ENCODE measurements at places on chromosomes 16 and 17. TPM values are rescaled to one million over a fixed set of nuclear protein-coding genes. Genes with fewer than 3 reads are reported as not detected.

PRKCA gene
- polyA plus RNA-seq = 42.7 TPM

KRTAP4-4 gene
- not detected for polyA plus RNA-seq

KCNG4 gene
- not detected for polyA plus RNA-seq

TCAP gene
- 0.21 TPM for polyA plus RNA-seq

ACAP1 gene
- 2.3 TPM for polyA plus RNA-seq

FBXO39 gene
- polyA plus RNA-seq = not detected

PYDC1 gene
- polyA plus RNA-seq = not detected

KRT32 gene
- polyA plus RNA-seq = 0.09 TPM

UNC13D gene
- 0.52 TPM for polyA plus RNA-seq

ABCC6 gene
- polyA plus RNA-seq = 1.3 TPM

CCL4 gene
- not detected for polyA plus RNA-seq

SLC12A3 gene
- polyA plus RNA-seq = not detected

SLFN14 gene
- not detected for polyA plus RNA-seq

CRHR1 gene
- polyA plus RNA-seq = not detected

ABAT gene
- polyA plus RNA-seq = 6.9 TPM

USH1G gene
- not detected for polyA plus RNA-seq

SDR42E2 gene
- polyA plus RNA-seq = not detected

HAP1 gene
- 0.09 TPM for polyA plus RNA-seq

TSNAXIP1 gene
- polyA plus RNA-seq = 1.6 TPM

KRT33B gene
- 0.22 TPM for polyA plus RNA-seq

DCXR gene
- 129 TPM for polyA plus RNA-seq

NF1 gene
- polyA plus RNA-seq = 17.9 TPM

KRTAP9-4 gene
- not detected for polyA plus RNA-seq

NAGS gene
- 0.99 TPM for polyA plus RNA-seq

ACSF3 gene
- polyA plus RNA-seq = 14.2 TPM

HNF1B gene
- not detected for polyA plus RNA-seq

STX1B gene
- 11.4 TPM for polyA plus RNA-seq

ANKRD40 gene
- polyA plus RNA-seq = 23.5 TPM

SOST gene
- not detected for polyA plus RNA-seq

Measured in IMR-90 (cell line).